ENCODE measurements at places on chromosomes 13 and 19.

DNA sequence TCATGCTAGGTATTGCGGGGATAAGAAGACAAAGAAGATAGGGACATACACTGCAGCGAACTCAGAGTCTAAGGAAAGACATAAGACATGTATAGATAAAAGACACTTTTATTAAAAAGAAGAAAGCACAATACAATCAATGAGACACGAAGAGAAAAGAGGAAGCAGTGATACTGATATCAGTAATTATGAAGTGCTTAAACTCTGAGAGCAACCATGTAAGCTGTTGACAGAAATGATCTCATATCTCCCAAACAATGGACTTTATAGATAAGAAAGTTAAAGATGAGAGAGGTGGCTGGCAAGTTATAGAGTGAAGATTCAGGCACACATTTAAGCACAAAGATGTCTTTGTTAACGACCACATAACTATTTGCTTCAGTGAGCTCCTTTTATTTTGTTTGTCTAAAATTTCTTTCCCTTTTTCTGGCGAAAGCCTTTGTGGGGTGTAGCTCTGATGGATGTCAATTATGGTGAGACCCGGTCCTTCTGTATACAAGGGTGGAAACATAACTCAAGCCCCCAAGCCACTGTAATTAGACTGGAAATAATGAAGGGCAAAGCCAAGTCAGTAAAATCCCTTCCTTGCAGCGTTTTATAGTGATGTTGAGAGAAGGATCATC, 818.0 kb upstream of the SLC10A2 start:
- DNase-seq: no peak

DNA sequence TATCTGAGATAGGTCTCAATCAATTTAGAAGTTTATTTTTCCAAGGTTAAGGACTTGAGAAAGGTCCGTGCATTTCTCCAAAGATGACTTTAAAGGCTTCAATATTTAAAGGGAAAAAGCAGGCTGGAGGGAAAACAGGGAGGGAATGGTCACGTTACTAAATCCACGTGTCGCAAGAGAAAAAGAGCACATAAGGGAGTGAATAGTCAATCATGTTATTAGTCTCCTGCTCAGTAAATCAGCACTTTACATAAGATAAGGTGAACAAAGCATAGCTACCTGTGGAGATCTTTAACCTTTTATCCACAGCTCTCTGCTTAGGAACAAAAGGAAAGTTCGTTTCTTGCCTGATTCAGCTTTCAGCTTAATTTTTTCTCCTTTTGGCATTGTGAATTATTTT, 31.3 kb upstream of the LSM14A start:
- no peak for DNase-seq

GRCh38 chr13:20903164-20903475, 574 bp upstream of the XPO4 start:
- DNase-seq: no peak

- DNase-seq: no peak
Measured at GRCh38 chr13:104984296-104984818, 1551.1 kb downstream of the EFNB2 start.

DNA sequence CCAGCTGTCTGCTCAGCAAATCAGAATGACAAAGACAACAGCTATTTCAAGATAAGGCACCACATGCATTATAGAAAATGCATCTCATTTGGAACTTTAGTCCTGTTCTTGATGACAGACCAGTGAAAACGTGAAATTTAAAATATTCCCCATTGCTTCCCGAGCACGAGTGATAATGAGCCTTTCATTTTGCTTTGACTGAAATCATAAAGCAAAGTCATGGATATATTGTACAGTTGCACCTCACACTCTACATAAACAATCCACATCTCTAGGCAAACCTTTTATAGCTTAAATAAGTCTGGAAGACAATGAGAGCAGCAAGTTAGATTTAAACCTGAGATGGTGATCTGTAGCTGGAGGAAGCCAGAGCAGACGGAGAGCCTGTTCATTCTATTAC, 79.1 kb downstream of the FAM216B start:
- DNase-seq: no peak

DNA sequence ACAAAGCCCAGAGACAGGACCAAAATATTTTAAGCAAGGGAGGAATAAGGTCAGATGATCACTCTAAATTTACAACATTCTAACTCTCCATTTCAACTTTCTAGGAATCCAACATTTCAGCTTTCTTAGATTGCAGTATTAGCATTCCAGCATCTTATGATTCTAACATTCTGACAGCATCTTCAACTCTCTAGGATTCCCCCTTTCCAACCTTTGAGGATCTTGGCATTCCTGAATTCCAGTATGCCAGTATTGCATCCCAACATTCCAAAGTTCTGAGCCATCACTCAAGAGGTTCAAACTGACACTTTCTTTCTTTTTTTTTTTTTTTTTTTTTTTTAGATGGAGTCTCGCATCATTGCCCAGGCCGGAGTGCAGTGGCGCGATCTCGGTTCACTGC, 13.8 kb downstream of the TGFB1 start:
- DNase-seq: no peak

DNA sequence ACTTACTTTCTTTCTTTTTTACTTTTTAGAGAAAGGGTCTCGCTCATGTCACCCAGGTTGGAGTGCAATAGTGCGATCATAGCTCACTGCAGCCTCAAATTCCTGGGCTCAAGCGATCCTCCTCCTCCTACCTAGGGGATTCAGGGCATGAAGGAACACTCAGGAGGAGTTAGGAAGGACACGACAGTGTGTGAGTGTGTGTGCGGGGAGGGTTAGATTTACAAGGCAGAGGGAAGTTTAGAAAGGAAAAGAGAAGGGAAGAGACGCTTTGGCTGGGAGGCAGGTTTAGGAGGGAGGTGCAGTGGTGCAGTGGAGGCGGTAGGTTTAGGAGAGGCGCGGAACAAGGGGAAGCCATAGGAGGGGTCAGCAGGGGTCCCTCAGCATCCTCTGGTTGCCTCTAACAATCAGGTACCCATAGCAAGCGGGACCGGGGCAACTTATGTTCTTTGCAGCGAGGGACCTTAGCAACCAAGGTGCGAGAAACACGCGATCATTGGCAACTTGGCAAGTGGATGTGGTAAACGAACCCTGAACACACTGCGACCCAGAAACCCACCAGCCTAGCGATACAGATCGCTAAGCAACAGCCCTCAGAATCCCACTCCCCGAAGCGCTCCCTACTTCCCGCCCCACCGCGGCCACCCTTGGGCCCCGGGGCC, 501 bp downstream of the SIRT2 start:
- no peak for DNase-seq

- no peak for DNase-seq
Measured at GRCh38 chr13:30446126-30446500, 19.6 kb downstream of the HMGB1 start.

- peak; percentile 29 for DNase-seq
Measured at GRCh38 chr13:97028441-97029299, 34.4 kb upstream of the OXGR1 start.

- no peak for DNase-seq
Measured at GRCh38 chr19:47610902-47611301, 2.0 kb downstream of the BICRA start.

DNA sequence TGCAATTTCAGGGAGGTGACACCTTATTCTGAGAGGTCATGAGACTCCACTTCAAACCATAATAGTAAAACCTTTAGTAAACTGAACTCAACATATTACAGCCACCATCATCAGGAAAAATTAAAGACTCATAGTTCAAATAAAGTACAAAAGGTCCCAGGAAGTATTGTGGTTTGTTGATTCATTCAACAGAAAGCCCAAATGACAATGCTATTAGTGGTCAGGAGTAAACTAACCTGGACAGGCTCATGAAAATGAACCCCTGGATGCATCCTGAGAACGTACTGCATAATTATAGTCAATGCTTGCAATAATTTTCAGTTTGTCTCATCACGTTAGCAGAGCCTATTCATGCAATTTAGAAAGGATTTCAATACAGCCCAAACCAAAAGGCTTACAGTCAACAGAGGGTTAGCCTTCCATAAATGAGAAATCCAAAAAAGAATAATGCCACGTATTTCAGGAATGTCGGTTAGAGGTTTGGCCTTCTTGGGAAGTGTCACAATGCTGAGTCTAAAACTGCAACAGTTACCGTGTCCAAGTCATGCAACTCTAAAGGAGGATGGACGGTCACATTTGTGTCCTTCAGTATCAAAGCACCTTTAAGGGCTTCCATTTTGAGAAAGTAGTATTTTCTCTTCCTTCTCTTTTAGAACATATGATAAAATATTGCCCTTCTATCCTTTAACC, 280.8 kb downstream of the ABCC4 start:
- no peak for DNase-seq

DNA sequence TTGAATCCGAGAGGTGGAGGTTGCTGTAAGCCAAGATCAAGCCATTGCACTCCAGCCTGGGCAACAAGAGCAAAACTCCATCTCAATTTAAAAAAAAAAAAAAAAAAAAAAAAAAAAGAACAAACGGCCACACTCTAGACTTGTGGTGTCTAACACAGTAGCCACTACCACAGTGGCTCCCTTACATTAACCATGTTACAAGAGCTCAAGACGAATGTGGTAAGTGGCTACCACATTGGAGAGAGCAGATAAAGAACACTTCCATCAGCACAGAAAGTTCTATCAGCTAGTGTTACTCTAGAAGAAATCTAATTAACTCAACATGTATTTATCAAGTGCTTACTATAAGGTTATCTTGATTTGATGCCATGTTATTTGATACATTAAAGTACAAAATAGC, 11.5 kb downstream of the XPO4 start:
- no peak for DNase-seq

GRCh38 chr13:64930636-64931035, 2299.5 kb downstream of the PCDH9 start:
- no peak for DNase-seq

- DNase-seq: no peak
Measured at GRCh38 chr13:27354379-27354778, 70.0 kb upstream of the GTF3A start.

GRCh38 chr19:7978179-7978825, 27.1 kb downstream of the ELAVL1 start:
- DNase-seq: no peak

GRCh38 chr13:31081316-31081715, 80.4 kb downstream of the HSPH1 start:
- no peak for DNase-seq

GRCh38 chr13:77876176-77876575, 42.5 kb downstream of the EDNRB start:
- DNase-seq: no peak

DNA sequence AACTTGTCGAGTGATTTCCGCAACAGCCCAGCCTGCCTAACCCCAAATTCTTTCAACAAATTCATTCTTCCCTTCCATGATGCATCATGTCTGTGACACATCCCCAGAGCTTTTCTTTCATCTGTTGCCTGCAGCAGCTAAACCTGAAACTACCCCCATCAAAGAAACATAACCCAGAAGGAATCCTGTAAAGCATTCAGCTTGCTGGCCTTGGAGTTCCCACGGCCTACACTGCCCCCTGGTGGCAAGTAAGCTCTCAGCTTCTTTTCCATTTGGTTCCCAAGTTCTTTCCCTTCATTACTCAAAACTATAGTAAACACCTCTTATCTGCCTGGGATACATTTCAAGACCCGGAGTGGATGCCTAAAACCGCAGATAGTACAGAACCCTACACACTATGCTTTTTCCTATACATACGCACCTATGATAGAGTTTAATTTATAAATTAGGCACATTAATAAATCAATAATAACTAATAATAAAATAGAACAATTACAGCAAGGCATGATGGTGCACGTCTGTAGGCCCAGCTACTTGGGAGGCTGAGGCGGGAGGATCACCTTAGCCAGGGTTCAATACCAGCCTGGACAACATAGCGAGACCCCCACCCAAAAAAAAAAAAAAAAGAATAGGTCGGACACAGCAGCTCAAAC, 7.4 kb downstream of the ETHE1 start:
- DNase-seq: peak; percentile 74

DNA sequence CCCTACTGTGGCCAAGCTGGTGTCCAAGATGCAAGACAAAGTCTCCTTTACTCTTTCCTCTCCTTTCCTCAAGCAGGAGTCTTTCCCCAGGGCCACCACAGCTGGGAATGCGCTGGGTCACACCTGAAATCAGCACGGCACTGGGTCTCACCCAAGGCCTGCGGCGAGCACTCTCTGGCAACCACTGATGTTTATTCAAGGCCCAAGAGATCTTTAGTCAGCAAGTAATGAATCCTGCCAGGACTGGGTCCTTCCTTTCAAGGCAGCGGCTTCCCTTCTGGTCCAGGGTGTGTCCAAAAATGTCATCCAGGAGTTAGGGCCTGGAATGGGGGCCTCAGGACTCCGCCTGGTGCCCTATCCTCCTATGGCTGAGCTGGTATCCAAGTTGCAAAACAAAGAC, 24.1 kb downstream of the BLOC1S3 start:
- DNase-seq: no peak

- DNase-seq: no peak
Measured at GRCh38 chr13:75407998-75408397, 74.0 kb downstream of the TBC1D4 start.

DNA sequence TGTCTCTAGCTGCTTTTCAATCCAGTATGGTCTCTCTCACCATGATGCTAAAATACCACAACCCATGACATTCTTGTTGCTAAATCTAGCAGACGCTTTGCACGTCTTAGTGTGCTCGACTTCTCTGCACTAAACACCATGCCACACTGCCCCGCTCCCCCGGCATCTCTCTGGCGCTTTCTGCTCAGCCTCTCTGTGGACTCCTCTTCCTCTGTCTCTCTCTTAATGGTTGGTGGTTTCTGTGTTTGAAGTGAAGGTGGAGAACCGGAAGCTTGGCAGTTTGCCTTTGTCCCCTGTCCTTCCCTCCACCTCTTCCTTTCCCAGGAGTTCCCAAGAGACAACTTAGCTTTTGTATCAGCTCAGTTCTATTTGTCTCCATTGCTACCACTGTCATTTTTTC, 8.8 kb downstream of the ERCC5 start:
- DNase-seq: no peak

- DNase-seq: no peak
Measured at GRCh38 chr13:48123812-48124211, 28.9 kb upstream of the MED4 start.

DNA sequence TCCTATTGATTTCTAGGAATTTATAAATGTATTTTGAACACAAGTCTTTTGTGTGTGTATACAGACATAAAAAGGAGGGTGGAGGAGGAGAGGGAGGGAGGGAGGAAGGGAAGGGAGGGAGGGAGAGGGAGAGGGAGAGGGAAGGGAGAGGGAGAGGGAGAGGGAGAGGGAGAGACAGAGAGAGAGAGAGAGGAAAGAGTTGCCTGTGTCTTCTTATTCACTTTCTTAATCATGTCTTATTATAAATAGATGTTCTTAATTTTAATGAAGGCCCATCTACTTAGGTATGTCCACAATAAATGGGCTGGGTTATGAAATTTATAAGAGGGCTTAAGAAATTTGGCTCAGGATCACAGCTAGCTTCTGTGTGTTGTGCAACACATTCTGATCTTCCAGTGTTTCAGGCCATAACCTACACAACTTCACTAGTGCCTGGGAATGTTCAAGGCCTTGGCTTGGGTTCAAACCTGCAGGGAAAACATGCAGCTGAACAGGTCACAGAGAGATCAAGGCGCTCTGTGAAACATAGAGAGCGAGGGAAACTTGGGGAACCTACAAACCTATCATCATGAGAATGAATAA, 39.3 kb downstream of the ZNF45 start:
- DNase-seq: no peak

DNA sequence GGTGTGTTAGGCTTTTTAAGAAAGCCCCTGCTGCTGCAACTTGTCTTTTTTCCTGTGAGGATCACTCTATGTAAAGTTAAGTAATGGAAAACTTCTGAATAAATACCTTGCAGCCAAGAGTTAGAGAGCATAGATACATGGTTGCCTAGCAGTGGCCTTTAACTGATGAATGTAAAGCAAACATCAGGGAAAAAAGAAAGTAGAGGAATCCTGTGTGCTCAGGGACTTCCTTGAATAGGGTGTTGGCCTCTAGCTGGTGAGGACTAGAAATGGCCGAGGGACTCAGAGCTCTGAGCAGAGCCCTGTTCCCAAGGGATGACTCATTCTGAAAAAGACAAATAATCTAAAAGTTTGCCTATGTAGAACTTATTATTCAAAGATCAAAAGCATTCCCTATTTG, 135.7 kb downstream of the MIPEP start:
- DNase-seq: no peak

Measured in memory B cell (primary cell).